Right atrium auricular region (tissue), 2 donors: ENCODE measurements at places on chromosomes 16 and 17. TPM values are rescaled to one million over a fixed set of nuclear protein-coding genes. Genes with fewer than 3 reads are reported as not detected.

- DNase-seq: no peak
These were observed 186.9 kb upstream of the TNRC6C start for GRCh38 chr17:77771587-77771986.

- DNase-seq: no peak
These were observed 32.8 kb downstream of the GPT2 start for GRCh38 chr16:46916980-46917379.

GRCh38 chr17:40980596-40980995 lies 3.5 kb downstream of the KRT40 start:
- no peak for DNase-seq

DNA sequence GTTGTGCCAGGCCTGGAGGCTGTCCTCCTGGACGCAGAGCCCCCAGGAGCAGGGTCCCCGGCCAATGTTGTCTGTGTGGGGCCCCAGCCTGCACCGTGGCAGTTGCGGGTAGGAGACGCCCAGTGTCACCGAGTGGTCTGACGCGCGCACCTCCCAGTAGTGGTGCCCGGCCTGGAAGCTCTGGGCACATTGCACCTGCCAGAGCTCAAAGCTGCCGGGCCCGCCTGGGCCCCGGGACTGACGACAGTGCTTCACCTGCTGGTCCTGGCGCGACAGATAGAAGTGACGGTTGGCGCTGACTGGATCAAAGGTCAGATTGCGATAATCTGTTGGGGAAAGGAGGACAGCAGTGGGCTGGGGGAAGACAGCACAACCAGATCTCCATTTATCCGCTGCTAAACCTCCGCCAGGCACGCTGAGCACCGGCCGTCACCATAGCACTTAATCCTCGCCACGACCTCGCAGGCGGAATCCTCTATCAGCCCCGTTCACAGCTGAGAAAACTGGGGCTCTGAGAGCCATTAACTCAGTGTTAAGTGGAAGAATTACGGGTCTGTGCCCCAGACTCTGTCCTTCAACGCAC lies 5.6 kb downstream of the TRIM65 start:
- DNase-seq: no peak

GRCh38 chr16:12965274-12965804 lies 63.9 kb downstream of the SHISA9 start:
- DNase-seq: no peak

Gene GOSR2
- 38.6 TPM for total RNA-seq
